ENCODE measurements at places on chromosomes 11 and 22.

DNA sequence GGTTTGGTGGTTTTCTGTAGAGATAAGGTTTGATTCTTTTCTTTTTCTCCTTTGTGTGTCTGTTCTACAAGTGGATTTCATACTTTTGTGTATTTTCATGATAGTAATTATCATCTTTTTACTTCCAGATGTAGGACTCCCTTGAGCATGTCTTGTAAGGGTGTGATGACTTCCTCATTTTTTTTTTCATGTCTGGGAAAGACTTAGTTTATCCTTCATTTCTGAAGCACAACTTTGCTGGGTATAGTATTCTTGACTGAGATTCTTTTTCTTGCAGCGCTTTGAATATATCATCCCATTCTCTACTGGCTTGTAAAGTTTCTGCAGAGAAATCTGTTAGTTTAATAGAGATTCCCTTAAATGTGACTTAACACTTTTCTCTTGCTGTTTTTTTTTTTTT is 32.9 kb downstream of the MADD start:
- no peak for DNase-seq

- no peak for DNase-seq
Measured at GRCh38 chr11:108960501-108960900, 295.6 kb downstream of the DDX10 start.

- DNase-seq: no peak
Measured at GRCh38 chr11:90133560-90134477, 644 bp upstream of the NAALAD2 start.

DNA sequence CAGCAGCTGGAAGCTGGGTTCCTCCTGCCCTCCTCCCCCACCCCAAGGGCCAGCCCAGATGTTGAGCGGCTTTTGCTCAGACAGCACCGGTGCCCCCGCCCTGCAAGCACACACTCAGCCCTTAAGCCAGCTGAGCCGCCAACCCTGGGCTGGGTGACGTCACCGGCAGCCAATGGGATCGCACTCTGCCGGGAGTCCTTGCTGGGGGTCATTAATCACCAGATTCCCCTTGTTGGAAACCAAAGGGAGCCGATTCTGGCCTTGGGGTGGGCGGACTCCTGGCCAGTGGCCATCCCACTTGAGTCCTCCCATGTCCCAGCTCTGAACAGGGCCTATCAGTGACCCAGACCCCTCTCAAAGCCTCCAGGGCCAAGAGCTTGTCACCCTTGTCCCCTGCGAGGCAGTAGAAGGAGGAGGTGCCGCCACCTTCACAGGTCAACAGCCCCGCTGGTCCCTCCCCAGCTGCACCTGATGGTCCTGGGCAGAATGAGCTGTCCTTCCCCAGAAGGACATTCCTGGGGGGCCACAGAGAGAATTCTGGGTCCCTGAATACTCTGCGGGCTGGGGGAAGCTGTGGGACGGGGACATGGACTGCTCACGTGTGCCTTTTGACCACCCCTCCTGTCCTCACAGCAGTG is 7.4 kb downstream of the DUSP8 start:
- DNase-seq: peak; percentile 45

DNA sequence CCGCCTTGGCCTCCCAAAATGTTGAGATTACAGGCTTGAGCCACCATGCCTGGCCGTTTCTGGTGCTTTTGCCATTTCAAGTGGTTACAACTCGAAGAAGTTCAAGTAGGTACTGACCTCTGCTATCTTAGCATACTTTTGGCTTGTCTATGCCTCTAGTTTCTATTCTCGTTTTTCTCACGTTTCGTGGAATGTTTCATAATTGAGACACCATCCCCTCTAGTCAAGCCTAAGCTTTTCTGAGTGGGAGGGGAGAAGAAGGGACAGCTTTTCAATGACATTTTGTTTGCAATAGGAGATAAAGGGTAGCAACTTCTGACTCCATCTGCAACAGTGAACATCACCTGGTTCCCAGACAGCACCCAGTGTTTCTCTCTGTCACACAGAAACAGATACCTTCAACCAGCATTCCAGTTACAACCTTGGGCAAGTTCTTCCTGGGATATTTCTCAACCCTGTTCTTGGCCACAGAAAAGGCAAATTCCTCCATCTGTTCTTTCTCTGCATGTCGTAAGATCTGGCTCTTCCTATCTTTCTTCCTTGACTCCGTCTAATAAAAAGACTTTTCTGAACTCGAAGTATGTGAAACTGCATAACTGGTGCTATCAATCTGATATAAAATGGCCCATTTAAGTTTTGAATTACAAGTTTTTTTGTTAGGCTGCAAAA is 25.5 kb downstream of the DDI1 start:
- DNase-seq: no peak

- no peak for DNase-seq
Measured at GRCh38 chr11:68753300-68753699, 2.0 kb upstream of the TESMIN start.

- no peak for DNase-seq
Measured at GRCh38 chr11:70721006-70721405, 322.7 kb downstream of the CTTN start.

GRCh38 chr11:111177037-111177871 is 68.3 kb upstream of the POU2AF2 start:
- DNase-seq: no peak

DNA sequence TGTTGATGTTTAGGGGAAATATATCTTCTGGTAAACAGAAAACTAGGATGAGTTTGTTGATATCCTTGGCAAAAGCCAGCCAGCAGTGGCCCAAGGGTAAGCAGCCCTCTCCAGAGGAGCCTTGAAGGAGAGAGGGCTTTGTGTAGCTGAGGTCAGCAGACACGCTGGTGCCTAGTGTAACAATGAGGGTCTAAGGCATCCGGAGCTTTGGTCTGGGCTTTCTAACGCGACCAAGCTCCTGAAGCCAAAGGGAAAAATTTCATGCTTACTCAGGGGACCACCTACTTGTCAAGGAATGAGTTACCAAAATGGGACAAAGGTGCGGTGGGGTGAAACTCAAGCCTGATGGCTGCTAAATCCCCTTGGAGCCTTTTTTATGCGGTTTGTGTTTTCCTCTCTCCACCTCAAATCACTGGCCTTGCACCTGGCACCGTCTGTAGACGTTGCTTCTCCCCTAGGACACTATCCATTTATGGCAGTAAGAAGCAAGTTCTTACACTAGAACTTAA is 134.9 kb downstream of the DBX1 start:
- DNase-seq: no peak

DNA sequence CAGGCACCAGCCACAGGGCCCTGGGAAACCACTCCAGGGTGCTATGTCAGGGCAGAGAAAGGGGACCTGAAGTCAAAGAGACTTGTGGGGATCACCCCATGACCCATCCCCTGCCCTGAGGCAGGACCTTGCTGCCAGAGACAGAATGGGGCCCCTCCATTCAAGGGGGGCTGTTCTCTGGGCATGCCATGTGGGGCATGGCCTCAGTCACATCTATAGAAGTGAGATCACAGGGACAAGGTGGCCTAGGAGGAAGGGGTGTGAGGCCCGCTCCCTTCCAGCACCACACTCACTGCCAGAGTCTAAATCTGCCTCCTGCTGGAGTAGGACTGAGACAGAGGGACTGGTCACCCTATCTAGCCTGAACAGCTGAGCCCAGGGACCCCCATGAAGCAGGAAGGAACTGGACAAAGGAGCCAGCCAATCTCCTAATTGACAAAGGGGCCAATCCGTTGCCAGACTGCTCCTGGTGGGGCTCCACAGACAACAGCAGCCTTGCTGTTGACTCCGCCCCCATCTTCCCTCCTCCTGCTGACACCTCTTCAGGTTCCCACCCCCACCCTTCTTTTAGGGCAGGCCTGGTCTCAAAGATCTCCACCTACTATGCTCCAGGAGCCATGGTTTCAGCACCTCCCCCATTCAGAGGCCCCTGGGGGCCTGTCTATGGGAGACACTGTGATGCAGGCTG is 26.0 kb downstream of the NEAT1 start:
- DNase-seq: no peak

DNA sequence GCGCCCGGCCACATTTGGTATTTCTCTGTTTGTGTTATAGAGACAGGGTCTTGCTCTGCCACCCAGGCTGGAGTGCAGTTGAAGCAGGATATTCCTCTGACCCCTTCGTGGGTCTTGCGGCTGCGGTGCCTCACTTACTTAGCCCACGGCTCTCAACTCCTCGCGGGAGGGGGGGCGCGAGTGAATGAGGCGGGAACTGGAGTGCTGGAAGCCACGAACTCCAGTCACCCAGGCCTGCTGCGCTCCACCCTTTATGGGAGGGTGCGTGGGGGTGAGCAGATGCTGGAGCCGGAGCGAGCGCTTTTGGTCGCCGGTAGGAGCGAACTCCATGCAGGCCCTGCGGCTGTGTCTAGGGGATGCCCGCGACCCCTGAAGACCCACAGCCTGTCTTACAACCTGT is 1.8 kb downstream of the C11orf54 start:
- no peak for DNase-seq

DNA sequence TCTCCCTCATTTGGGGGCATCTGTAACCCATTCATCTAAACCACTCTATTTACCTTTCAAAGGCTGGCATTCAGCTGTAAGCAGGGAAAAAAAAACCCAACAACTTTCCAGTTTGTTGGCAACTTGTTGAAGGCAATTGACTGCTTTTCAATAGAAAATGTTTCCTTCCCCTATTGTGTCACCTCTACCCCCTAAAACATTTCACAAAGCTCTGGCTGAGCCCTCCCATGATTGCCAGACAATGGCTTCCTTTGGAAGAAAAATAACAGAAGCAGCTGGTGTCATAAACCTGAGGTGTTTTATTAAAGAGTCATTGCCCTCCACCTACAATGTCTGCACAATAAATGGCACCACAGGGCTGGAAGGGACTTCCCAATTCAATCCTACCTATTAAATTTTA is 22.1 kb upstream of the PSMA1 start:
- no peak for DNase-seq

DNA sequence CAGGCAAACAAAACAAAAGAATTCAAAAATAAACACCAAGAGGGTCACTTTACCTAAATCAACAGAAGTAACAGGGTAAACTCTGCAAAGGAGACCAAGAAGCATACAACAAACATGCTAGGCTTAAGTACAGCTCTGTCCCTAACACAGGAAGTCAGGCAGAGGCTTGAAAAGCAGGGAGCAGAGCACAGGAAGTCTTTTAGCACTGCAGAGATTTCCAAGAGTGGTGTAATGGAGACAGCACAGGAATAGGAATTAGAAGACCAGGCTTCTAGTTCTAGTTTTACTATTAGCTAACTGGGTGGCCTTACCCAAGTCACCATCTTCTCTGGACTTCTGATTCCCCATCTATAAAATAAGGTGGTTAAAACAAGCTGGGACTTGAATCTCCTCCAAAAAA is 1.9 kb downstream of the RBFOX2 start:
- no peak for DNase-seq

DNA sequence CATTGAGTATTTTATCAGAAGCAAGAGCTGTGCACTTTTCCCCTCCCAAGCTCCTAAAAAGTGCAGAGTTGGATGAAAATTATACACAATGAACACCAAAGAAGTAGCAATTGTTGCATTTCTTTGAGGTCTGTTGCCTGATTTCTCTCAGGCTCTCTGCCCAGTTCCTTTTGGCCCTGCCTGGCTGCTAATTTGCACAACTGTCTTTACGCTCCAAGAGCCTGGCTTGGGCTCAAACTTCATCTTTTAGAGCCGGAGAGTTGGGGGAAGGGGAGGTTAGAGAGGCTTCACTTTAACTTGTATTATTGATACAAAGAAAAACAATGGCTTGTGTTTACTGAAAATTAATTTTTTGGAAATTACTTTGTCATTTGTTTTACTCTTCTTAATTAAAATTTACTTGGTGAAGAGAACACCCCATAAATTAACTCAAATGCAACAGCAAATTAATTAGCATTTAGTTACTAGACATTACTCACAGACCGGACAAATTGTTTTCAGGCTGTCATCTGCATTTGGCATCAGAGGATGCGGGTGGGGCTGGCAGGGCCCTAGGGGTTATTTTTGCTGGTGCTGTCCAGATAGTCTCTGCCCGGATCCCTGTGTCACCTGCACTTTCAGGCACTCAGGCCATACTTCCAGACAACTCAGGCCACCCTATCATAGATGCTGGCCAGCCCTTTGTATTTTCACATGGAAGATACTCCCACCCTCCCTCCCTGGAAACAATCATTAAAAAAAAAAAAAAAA is 407.3 kb downstream of the NXPE2 start:
- no peak for DNase-seq

DNA sequence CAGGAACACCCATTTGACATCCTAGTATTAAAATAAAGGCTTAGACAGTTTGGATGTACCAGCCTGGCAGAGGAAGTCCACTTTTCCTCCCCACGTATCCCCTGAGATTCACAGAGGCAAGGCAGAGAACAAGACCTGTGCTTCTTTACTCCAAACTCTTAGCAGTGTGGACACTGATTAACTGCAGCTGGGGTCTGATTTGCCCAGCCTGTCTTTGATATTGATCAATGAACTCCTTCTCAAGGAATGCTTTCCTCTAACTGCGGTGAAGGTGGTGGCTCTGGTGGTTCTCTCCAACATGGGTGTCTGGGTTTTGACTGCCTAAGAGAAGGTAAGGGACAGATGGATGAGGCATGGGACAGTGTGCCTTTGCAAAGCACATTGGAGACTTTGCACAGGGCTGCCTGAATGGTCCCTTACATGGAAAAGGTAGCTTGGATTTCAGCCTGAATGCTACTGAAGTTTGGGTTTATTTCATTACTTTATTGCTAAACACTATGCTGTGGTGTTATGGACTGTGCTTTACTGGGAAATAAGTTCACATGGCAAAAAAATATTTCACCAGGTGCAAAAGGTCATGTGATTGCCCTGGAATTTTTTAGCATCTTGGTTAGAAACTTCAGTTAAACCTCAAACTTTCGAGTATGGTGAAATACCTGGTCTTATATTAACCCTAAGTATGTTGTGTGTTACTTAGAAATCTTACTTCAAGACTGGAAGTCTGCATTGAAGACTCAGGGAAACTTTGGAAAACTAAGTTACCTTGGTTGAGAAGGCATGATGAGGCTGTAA is 1.8 kb downstream of the GAS2 start:
- no peak for DNase-seq

- no peak for DNase-seq
Measured at GRCh38 chr11:61534933-61535839, 26.6 kb downstream of the LRRC10B start.

DNA sequence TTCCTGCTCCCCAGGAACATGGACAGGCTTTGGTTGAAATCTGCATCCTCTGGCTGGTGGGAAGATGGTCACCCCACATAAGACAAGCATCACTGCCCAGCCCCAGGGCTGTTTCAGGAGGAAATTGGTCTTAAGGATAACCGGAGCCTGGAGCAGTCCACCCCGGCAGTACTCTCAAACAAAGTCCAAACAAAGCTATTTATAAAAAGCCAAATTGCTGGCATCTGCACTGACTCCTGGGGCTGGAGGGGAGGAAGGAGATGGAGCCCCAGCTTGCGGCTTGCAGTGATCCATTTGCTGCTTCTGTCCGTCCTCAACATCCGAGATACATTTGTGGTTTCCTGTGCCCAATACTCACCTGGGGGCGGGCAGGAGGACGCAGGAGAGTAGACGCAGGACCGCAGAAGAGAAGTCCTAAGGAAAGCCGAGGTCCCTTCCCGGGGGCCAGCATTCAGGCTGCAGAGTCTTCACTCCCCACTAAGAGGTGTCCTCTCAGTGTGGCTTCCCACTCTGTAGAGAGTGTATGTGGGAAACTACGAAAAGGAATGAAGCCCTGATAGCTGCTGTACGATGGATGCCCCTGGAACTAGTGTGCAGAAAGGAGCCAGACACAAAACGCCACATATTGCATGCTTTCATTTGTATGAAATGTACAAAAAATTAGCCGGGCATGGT is 107.3 kb upstream of the FGF3 start:
- no peak for DNase-seq

GRCh38 chr11:132865623-132866022 is 666.7 kb downstream of the OPCML start:
- DNase-seq: no peak

GRCh38 chr11:114466742-114467141 is 27.5 kb downstream of the REXO2 start:
- no peak for DNase-seq

GRCh38 chr11:44693654-44694119 is 33.1 kb upstream of the TSPAN18 start:
- no peak for DNase-seq
